Stimulated activated CD4-positive, alpha-beta T cell treated with anti-CD3 and anti-CD28 coated beads, Interleukin-4, amount 100 ng/mL, for 24 hours (primary cell): ENCODE measurements at places on chromosomes 7 and 10.

DNA sequence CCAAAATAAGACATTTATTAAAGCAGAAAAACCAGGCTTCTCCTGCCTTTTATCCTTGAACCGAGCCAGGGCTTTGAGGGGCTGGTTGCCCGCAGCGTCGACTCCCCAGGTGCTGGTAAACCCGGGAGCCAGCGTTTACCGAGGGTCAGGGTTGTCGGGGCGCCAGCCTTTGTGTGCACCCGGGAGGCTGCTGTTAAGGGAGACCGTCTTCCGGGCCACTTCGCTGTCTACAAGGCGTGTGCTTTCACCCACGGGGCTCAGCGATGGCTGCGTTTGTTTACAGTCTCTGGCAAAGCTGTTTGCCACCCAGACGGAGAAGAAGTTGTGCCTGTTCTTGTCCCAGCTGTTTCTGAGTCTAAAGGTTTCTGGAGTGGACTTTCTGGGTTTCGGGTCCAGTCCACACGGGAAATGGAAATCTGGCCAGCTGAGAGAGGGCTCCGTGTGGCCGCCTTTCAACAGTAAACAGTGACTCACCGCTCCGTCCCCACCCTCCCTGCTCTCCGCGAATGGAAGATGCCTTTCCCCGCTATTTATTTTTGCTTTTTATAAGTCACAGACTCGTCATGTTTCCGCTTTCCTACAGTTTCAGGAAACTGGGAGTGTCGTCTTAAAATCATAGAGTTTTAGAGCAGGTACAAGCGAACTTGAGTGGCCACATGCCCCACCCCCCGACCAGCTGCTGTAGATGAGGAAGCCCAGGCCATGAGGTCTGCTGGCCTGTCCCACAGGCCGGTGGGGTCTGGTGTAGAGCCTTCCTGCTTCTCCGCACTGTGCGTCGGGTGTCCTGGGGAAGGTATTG is 2.2 kb downstream of the MAFK start:
- peak; percentile 64 for DNase-seq

DNA sequence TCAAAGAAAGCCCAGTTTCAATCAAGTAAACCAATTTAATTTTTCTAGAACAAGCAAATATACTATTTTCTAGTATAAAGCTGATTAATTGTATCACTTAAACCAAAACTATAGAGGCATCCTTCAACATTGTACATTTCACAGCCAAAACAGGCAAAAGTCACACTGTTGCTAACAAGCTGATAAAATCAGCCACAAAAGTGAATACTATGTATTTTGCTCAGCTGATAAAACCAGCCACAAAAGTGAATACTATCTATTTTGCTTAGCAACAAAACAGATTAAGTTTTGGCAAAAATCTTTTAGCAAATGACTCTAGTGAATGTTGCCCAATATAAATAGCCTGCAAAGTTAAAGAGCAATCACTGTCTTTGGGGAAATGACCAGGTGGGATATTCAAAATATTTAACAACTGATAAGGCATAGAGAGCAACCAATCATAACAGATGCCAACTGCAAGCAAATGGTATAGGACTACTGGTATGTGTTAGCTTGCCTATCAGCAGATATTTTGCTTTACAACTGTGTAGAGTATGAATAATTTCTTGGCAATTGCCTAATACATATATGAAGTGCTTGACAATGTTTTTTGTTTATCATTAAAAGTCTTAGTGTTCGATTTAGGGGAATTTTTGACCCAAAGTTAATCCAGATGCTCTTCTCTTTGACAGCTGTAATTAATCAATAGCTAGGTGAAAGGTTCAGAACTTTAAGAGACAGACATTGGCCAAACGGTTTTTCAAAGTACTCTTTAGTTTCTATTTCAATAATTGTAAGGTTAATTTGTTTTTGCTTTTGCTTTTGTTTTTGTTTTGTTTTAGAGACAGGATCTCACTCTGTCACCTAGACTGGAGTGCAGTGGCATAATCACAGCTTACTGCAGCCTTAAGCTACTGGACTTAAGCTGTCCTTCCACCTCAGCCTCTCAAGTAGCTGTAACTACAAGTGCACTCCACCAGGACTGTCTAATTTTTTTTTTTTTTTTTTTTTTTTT is 44.4 kb upstream of the SP4 start:
- no peak for DNase-seq

GRCh38 chr7:140053812-140054539 is 8.8 kb downstream of the PARP12 start:
- no peak for DNase-seq

GRCh38 chr10:2619916-2620315 is 447.4 kb upstream of the PFKP start:
- no peak for DNase-seq

DNA sequence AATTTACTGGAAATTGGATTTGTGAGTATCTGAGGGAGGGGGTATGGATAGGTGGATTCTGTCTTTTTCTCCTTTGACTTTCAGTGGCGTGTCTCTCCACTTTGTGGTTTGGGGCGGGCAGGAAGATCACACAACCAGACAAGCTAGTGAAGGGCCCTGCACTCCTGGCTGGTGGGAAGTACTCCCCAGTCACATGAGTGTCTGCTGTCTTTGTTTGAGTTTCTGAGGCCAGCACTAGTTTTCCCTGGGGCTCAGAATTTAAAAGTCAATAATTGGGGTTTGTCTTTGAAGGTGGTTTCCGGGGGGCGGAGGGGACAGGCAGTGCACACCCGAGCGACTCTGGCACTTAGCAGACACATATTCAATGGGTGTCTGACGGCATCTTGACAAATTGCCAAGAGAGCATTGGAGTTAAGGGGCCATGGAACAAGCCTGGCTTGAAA is 120.1 kb downstream of the WDFY4 start:
- no peak for DNase-seq

DNA sequence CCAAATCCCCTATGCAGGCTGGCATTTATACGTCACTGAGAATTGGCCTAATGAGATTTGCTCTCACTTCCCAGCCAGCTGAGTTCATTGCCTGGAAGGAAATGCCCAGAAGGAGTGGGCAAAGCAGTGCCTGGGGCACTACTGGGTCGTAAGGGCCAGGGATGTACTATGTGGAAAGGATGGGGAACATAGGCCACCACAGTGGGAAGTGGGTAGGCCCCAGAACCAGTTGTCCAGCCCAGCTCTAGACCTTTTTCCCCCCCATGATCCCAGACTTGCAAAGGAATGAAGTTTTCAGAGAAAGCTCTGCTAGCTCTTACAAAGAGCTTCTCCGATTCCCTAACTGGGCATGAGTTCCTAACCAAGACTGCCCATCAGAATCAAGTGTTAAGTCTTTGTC is 13.9 kb downstream of the TRPV5 start:
- no peak for DNase-seq

- DNase-seq = no peak
Observed at GRCh38 chr10:119368991-119369869, 161.9 kb downstream of the GRK5 start.

- no peak for DNase-seq
Observed at GRCh38 chr7:15011289-15011688, 108.7 kb upstream of the DGKB start.

GRCh38 chr7:84982199-84982598 is 204.7 kb downstream of the SEMA3D start:
- DNase-seq = no peak

DNA sequence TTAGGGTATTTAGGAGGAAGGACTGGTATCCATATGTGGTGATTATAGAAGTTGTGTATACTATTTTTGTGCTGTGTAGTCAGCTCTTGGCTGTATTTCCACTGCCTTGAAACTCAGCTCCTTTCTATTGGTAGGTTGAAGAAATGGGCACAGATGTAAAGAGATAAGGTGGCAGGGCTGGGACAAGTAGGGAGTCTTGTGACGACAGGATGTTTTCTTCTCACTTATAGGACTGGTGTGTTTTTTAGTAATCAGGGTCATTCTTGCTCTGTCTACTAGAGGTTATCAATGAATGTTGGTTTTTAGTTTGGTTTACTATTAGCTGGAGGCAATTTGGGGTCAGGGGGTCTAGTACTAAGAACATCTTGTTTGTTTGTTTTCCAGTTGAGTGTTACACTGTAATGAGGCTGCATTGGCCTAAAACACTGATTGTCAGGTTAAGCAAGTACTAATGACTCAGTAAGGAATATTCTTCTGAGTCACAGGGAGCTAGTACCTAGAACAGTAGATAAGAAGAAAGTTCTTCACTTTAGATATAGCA is 11.8 kb downstream of the UBN2 start:
- DNase-seq = no peak

- DNase-seq = peak; percentile 40
Observed at GRCh38 chr10:96587264-96588059, 650 bp upstream of the TM9SF3 start.

- DNase-seq = no peak
Observed at GRCh38 chr7:124618871-124619270, 146.7 kb downstream of the GPR37 start.

- DNase-seq = no peak
Observed at GRCh38 chr7:24178811-24179570, 105.0 kb upstream of the NPY start.

- DNase-seq = no peak
Observed at GRCh38 chr7:29156907-29157452, 10.6 kb upstream of the CPVL start.

- DNase-seq = no peak
Observed at GRCh38 chr10:113449006-113449695, 103.7 kb upstream of the HABP2 start.

DNA sequence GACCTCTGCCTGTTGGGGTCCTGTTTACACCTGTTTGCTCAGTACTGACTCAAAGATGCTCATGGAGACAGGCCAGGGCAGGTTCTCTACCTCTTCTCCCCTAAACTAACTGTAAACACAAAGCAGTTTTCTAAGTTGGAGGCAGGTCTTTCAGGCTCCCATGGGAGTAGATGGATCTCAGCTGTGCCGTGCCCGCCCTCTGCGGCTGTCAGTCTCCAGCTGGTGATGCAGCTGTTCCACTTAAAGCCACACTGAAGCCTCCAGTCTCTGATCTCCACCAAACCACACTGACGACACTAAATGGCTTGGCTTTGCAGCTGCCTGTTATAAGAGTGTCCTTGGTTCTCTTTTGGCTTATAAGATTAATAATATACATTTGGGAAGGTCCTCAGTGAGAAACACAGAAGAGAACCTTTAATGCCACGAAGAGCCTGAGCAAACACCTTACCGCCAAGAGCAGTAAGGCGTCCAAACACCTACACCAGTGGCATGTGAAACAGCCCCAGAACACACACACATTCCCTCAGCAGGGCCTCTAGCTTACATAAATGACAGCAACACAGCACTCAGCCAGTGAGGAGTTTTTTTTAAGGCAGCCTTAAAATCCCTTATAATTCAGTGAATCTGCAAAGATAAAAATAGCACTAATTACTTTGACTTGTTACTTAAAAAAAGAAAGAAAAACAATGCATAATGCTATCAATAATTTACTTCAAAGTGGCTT is 60.4 kb upstream of the KCNIP2 start:
- DNase-seq = no peak

DNA sequence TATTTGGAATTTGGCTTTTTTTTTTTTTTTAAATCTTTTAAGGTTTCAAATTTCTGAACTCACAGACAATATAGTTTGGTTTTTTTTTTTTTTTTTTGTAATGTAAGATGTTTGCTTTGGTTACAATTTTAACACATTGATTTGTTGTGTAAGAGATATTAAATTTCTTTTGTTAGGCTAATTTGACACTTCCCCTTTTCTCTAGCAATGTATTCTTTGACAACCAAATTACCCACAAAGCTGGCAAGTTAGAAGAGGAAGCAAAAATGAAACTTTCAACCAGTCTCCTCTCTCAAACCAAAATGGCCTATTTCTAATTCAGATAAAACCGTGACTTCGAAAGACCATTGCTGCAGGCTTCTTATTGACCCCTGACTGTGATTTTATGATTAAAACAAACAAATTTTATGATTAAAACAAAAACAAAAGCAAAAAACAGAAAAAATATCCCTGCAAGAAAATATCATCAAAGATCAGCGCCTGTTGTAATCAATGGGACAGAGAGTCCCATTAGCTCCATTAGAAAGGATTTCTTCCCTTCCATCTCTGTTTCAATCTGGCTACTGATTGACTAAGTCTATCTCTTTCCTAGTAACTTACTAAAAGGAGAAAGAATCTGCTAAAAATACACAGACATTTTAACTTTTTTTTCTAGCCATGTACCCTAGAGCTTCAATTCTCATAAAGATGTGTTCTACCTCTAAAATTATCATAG is 489.2 kb downstream of the MDFIC start:
- no peak for DNase-seq

DNA sequence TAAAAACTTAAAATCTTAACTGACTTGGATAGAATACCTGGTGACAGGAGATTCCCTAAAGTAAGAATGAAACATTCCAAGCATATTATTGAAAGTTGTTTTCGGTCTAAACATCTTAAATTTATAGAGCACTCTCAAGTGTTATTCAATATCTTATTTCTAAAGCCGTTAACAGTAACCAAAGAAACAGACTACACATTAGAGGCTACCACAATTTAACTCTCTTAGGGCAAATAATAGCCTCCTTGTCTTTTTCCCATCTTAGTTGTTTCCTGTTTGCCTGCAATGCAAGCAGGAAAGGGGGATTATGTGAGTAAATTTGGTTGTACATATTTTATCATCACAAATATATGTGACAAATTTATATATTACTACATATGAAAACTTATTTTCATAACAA is 31.4 kb downstream of the NAPEPLD start:
- DNase-seq = no peak

DNA sequence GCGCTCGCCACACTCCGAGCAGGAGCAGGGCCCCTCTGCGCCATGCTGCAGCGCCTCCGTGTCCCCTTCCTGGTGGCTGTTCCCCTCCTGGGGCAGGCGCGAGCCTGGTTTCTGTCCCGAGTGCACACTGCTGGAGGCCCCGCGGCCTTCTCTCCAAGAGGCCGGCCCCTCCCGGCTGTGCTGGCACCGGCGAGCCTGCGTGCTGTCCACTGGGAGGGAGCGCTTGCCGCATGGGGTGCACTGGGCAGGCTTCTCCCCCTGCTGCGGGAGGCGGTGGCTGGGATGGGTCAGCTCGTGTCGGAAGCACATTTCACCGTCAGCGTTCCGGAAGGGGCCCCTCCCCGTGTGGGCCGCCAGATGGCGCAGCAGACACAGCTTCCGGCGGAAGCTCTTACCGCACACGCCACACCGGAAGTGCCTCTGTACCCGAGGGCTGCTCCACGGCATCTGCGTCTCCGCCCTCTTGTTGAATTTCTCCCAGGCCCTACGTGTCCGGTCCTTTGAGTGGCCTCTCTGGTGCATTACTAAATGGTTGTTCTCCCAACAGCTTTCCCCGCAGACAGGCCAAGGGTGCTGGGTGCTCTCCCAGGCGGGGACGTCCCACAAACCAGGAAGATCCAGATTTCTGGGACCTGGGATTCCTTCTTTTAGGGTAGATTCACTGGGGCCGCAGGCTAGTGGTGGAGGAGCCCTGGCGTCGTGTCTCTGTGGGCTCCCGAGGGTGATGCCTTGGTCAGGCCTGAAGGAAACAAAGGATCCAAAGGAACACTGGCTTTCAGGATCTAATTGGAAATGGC is 18.7 kb downstream of the ZNF786 start:
- DNase-seq = peak; percentile 58

GRCh38 chr7:70017357-70017756 is 419.1 kb downstream of the AUTS2 start:
- DNase-seq = no peak

GRCh38 chr7:15938115-15938514 is 251.6 kb upstream of the MEOX2 start:
- no peak for DNase-seq

GRCh38 chr10:51743146-51743545 is 43.8 kb upstream of the CSTF2T start:
- DNase-seq = no peak

GRCh38 chr7:104541897-104542296 is 213.5 kb downstream of the LHFPL3 start:
- no peak for DNase-seq
